Activated naive CD4-positive, alpha-beta T cell treated with Interleukin-2 at 50 U/mL for 16 hours (primary cell): ENCODE measurements at places on chromosomes 7 and 10.

DNA sequence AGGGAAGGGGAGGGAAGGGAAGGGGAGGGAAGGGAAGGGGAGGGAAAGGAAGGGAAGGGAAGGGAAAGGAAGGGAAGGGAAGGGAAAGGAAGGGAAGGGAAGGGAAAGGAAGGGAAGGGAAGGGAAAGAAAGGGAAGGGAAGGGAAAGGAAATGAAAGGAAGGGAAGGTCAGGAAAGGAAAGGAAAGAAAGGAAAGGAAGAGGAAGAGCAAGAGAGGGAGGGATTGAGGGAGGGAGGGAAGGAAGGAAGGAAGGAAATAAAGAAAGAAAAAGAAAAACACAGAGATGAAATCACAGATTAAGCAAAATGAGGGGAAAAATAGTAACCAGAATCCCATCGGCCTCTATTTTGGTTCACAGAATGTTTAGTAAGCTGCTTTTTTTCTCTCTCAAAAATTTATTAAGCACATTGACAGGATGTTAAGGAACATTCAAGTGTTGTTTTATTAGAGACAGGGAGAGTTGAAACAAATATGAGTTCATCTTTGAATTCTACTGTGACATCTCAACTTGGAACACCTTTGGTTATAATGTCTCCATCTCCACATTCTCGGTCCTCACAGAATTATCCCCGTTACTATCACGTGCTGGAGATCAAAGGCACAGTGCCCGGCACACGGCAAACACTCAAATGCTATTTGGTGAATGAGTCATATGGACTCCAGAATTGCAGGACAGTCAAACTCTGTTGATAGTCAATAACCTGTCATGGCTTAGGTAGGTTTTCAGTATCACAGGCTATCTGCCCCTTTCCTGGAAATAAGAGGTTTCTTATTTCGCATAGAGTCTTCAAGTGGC lies 52.4 kb downstream of the ABCB1 start:
- DNase-seq, result no peak

DNA sequence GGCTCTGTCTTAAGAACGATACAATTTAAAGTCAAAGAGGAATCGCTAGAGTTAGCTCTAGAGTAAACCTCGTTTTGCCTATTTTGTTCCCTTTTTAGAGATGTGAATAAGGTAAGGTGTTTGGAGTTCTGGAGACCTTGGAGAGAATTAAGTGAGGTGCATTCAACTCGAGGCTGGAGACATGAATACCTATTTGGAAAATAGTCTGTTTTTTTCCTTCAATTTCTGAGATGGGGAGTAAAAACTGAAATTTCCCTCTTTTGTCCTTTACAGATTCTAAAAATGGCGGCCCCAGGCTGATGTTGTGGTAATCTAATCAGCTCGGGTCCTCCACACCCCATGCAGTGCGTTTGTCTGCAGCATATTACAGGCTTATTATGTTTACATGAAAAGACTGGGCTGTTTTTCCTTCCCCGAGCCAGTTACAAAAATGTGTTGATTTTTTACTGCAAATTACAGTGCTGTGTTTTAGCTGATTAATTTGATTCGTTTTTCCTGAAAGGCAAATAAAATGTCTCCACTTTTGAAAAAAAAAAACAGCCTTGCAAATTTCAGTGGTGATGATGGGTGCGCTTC lies 1.5 kb downstream of the KMT2E start:
- DNase-seq, result peak; percentile 30

DNA sequence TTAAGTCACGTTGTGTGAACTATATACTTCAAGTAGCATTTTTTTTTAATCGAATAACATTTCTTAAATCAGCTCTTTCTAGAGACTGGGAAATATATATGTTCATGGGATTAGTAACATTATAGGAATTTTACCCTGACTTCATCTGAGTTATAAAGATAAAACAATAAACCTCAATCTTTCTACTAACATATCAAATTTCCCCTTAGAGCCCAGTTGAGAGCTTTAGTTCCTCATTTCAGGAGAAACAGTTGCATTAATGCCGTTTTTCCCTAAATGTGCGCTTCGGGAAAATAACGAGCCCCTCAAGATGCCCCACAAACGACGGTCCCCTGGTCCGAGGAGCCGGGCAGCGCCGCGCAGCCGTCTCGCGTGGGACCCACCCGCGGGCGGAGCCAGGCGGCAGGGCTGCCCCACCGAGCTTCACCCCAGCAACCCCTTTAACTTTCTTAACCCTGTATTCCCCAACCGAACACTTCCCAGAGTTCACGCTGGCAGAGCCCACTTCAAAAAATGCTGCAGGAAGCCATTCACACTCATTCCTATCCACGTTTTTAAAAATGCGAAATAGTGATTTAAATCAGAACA lies 152.5 kb upstream of the YAE1 start:
- no peak for DNase-seq

GRCh38 chr10:86699991-86700840 lies 31.9 kb downstream of the LDB3 start:
- DNase-seq, result no peak

DNA sequence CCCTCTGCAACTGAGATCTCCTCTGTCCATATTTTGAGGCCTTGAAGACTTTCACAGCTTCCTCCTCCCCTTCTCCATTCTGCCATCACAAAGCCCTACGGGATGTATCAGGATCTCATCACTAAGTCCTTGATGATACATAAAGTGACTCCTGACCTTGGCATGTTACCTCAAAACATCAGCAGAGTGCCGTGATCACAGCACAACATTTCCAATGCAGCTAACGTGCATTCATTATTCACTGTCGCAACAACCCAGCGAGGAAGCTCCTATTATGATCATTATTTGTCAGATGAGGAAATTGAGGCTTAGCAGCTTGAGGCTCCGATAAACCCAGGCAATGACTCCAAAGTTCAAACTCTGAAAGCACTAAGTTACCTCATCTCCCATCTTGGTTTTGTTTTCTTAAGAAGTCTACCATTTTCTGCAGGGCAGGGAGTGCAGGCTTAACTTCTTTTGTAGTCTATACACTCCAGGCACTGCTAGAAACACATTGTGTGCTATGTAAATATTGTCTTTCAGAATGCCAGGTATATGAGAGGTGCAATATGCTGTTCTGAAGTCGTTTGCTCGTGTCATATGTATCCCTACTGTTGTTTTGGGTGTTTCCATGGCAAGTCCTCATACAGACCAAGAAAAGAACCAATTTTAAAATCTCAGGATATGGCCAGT lies 80.6 kb upstream of the C1QL3 start:
- DNase-seq, result no peak

DNA sequence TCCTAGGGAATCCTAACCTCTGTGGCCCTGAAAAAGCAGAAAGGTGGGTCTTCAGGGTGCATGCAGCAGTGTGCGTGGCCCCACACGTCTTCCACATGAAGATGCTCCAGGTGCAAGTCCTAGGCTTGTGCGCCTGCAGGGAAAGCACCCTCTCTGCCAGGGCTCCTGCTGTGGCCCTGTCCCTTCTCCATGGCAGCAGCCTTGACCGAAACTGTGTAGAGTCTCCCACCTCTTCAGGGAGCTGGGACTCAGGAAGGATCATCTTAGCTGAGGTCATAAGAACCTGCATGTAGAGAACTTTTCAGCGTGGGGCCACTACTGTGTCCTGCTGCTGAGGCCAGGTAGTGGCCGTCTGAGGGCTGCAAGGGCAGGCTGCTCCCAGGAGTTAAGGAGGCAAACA lies 6.3 kb upstream of the CSGALNACT2 start:
- no peak for DNase-seq

GRCh38 chr10:90032519-90032918 lies 331.1 kb downstream of the KIF20B start:
- DNase-seq, result no peak

DNA sequence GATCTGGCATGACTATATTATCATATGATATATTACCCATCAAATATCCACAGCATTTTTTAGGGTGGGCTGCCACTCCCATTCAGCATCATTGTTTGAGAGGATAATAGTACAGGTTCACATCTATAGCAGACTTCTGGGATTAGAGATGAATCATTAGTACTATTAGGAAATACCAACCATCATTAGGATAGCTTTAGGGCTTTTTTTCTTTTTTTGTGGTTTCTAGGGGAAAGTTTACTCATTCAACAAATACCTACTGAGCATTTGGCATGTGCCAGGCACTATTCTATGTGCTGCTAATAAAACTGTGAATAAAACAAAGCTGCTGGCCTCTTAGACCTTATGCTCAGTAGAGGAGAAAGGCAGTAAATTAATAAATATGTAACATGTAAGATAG lies 40.6 kb downstream of the NHLRC2 start:
- no peak for DNase-seq

DNA sequence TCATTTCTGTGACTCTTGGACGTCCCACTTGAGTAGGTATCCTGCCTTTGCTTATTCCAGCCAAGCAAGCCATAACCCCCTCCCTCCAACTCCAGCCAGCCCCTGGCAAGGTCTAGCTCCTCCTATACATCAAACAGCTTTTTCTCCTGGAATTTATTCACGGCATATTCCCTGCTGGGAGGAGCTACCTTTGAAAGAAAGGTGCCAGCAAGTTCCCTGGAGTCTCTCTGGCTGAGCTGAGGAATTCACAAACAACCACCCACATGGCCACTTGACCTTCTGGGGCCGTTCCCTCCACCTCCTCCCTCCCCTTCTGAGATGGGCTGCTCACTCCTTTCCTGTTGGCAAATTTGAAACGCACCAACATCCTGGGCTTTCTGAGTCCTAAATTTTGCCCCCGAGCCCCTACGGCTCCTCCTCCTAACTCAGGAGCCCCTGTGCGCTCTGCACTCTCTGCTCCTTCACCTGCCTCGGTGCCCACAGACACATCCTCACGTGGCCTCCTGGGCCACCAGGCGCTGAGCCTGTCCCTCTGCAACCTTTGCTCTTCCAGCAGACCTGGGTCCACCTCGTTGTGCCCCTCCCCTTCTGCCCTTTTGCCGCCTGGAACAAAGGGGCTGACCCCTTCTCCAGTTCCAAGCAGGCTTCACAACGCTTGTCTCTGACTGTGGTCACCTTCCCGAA lies 48.0 kb downstream of the HSPA12A start:
- no peak for DNase-seq

GRCh38 chr7:157989589-157989988 lies 598.0 kb downstream of the PTPRN2 start:
- DNase-seq, result no peak

DNA sequence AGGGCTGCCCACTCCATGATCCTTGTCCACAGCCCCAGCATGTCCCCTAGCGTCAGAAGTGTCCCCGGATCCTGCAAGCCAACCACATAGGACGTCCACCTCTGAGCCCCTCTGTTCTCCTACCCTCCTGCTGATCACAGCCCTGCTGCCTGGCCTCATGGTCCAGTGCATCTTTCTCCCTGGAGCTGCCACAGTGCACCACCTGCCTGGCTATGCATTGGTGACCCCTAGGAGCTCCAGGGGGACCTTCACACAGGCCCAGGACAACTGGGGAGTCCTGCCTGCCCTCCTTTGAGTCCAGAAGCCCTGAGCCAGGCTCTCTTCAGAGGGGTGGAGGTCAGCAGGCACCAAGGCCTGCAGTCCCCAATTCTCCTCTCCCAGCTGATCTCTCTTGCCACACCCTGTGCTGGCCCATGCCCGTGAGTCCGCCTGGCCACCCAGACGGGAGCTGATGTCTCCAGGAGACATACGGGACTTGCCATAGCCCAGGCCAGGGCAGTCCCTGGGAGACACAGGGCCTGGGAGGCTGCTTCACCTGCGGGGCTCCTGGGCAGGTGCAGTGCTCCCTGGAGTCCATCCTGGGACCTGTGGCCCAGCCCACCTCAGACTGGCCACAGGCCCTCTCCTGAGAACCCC lies 77.4 kb upstream of the RET start:
- DNase-seq, result no peak

DNA sequence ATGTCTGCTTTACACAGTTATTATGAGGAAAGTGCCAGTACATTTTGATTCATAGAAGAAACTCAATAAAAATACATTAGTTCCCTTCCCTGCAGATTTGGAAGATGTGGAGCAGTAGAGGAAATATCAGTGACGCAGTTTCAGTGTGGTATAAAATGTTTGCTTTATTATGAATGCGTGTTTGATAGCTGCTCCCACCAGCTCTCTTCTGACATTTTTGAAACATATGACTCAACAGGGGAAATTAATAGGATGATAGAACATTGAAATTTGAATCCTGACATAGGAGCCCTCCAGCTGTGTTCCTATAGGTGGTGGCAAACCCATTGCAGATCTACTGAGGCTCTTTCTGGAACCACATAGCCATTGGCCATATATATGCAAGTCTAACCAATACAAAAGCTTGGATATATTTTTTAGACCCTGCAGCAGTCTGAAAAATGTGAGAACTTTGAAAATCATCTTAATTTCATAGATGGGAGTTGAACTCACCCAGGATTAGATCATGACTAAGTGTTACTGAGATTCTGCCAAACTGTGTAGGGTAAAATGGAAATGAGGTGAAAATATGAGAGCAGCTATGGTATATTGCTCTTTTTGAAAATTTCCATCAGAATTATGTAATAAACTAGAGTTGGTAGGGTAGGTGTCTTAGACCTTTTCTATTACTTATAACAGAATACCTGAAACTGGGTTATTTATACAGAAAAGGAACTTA lies 47.8 kb downstream of the BZW2 start:
- DNase-seq, result no peak

GRCh38 chr10:62354916-62355315 lies 19.3 kb upstream of the ZNF365 start:
- no peak for DNase-seq
